Activated T-helper 1 cell treated with anti-CD3 and anti-CD28 coated beads, Interleukin-12 subunit alpha, Interleukin-12 subunit beta, Interleukin-2, Interleukin-4 antibody, amounts not matched to agents 30 ng/mL and 10 ng/mL and 1 ng/mL, durations not matched to agents 14 hours and 24 hours and 36 hours (primary cell): ENCODE measurements at places on chromosomes 16 and 17. TPM values are rescaled to one million over a fixed set of nuclear protein-coding genes. Genes with fewer than 3 reads are reported as not detected.

GRCh38 chr16:6360641-6361040 lies 972.0 kb upstream of the RBFOX1 start:
- no peaks in the 10 kb centered on the region for H3K36me3 ChIP-seq
- H3K27me3 ChIP-seq: peaks cover 2% of the 10 kb centered on the region
- DNase-seq: no peak
- no peak overlapping the region for H3K4me3 ChIP-seq
- no peaks in the 10 kb centered on the region for H3K4me1 ChIP-seq

DNA sequence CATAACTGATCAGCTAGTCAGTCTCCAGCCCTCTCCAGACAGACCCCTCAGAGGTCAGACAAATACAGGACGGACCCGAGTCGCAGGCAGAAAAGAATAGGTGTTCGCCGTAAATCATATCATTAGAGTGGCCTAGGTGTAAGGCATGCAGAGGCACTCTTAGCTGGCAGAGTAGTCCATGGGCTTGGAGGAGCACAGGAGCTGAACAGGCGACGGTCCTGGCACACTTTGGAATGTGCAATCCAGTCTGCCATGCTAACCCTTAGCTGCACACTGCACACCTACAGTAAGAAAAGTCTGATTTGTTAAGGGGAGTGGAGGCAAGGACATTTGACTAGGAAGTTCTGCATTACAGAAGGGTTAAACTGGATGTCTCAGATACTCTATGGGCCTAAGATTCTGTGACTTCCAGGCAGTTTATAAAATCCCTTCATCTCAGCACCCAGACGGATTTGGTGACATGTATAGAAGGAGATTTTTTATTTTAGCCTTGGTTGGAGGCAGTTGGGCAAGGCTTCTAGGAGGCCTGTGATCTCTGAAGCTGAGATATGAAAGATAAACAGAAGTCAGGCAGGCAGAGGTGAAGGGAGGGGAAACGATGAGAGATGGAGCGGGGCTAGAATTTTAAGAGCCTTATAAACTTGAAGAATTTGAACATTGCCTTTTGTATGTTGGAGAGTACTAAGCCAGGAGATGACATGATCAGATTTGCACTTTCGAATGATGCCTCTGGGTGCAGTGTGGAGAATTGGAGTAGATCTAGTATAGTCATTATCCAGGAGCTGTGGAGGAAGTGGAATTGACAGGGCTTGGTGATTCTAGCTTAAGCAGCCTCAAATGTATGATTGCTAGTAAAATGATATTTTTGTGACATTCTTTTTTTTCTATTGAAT lies 34.6 kb upstream of the SLC5A11 start:
- peaks cover 48% of the 10 kb centered on the region for H3K36me3 ChIP-seq
- H3K27me3 ChIP-seq: no peaks in the 10 kb centered on the region
- no peak overlapping the region for H3K27ac ChIP-seq
- no peaks in the 10 kb centered on the region for H3K4me1 ChIP-seq
- no peak overlapping the region for H3K4me3 ChIP-seq

DNA sequence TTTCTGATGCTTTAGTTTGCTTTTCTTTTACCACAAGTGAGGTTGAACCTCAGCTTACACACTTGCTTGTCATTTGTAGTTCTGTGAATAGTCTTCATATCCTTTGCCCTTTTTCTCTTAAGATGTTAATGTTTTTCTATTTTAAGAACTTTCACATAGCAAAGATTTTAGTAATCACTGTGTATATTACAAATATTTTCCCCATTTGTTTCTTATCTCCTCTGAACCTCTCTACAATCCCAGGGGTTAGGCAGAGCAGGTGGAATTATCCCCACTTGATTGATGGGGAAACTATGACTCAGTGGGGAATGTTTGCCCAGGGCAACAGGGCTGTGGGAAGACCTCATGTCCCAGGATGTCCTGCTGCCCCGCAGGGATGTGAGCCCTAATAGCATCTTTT lies 11.7 kb upstream of the MYH3 start:
- no peak overlapping the region for H3K4me3 ChIP-seq
- DNase-seq: no peak
- no peaks in the 10 kb centered on the region for H3K27me3 ChIP-seq
- H3K36me3 ChIP-seq: peaks cover 1% of the 10 kb centered on the region
- no peaks in the 10 kb centered on the region for H3K4me1 ChIP-seq
- H3K27ac ChIP-seq: no peak overlapping the region

GRCh38 chr16:85335584-85336491 lies 223.6 kb upstream of the CIBAR2 start:
- no peaks in the 10 kb centered on the region for H3K36me3 ChIP-seq
- no peak overlapping the region for H3K4me3 ChIP-seq
- H3K27me3 ChIP-seq: peaks cover 8% of the 10 kb centered on the region
- H3K4me1 ChIP-seq: no peaks in the 10 kb centered on the region
- no peak overlapping the region for H3K27ac ChIP-seq

Gene NETO2
- 28.0 and 29.8 TPM in 2 replicates for total RNA-seq

Gene MMP25
- total RNA-seq: 11.9 and 12.8 TPM in 2 replicates
